Renal cortex interstitium (tissue), 15 donors: ENCODE measurements at places on chromosomes 1 and 21. TPM values are rescaled to one million over a fixed set of nuclear protein-coding genes. Genes with fewer than 3 reads are reported as not detected.
A peak's percentile ranks its signal among the peaks of the same experiment; 100 is the strongest.

- DNase-seq = no peak
These were observed 609 bp downstream of the RWDD2B start for GRCh38 chr21:29018540-29018939.

GRCh38 chr21:37478794-37479193, 112.2 kb downstream of the DYRK1A start:
- no peak for DNase-seq

HUNK gene
- polyA plus RNA-seq = 19.4 TPM

DNA sequence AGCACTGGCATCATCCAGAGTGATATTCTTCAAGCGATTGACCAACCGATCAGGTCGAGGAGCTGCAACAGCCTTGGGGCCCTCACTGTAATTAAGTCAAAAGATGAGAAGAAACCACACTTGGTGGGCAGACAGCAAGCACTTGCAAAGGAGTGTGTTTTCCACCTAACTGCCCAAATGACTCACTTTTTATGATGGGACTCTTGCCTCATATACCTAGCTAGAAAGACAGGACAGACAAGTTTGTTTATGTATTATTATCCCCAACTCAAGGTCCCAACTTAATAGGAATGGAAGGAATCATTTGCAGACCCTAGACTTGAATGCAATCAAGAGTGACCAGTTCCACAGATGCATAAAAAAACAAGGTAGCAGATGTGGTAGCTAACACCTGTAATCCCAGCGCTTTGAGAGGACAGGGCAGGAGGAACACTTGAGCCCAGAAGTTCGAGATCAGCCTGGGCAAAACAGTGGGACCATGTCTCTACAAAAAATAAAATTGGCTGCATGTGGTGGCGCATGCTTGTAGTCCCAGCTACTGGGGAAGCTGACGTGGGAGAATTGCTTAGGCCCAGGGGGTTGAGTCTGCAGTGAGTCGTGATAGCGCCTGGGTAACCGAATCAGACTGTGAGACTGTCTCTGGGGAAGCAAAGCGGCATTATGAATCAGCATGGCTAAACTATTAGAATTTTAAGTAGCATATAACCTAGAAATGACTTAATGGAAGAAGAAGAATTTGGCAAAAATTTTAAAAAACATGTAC, 2.3 kb upstream of the NRAS start:
- DNase-seq = no peak

- DNase-seq = no peak
These were observed 7.5 kb downstream of the SDC3 start for GRCh38 chr1:30900931-30901560.

GRCh38 chr1:12150456-12151200, 16.2 kb upstream of the TNFRSF1B start:
- DNase-seq = no peak

DNA sequence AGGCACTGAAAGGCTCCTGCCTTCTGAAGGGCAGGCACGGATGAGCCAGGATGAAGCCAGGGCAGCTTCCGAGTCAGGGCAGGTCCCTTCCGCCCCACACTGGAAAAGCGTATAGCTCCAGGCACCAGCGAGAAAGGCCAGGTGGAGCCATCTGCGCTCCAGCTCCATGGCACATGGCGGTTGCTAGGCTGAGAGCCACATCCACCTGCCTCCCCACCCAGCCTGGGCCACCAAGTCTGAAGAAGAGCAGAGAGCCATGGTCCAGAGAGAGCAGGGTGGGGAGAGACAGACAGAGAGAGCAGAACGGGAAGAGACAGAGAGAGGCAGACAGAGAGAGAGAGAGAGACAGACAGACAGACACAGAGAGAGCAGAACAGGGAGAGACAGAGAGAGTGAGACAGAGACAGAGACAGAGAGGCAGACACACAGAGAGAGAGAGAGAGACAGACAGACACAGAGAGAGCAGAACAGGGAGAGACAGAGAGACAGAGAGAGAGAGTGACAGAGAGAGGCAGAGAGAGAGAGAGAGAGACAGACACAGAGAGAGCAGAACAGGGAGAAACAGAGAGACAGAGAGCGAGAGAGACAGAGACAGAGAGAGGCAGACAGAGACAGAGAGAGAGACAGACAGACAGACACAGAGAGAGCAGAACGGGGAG, 5.2 kb downstream of the FNDC10 start:
- no peak for DNase-seq

SPATA6 gene
- polyA plus RNA-seq = 18.5 TPM

GRCh38 chr1:160171980-160172379, 18.4 kb upstream of the CASQ1 start:
- DNase-seq = no peak

DNA sequence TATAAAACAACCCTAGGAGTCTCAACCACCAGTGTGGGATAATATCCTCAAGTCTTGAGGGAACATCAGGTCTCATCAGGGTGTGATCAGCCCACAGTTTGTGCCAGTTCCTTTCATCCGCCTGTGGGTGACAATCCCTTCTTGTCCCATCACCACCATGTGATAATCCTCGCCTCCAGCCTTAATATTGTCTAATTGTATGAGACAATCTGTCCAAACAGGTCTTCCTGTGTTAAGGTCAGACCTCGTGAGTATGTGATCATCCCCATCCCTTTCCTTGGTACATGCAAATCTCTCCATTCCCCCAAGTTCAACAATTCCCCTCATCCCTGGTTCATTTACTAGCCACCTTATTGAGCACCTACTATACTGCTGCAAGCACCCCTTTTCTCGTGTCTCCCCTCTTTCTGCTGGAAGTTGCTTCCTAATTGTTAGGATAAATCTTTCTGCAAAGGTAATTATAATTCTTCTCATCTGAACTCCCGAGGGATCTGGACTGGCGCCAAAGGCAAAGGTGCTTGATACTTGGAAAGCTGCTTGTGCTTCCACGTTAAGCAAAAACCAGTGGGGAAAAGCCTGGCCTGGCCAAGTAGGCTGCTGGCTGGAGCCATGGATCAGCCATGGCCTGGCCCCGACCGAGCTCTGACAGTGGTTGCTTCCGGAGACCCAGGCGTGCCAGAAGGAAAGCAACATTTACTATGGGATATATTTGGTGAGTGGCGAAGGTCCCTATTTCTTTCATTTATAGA, 92.5 kb downstream of the RNF220 start:
- DNase-seq = no peak

- DNase-seq = no peak
These were observed 12.7 kb downstream of the VSIG8 start for GRCh38 chr1:159849626-159850366.

OR2M4 gene
- polyA plus RNA-seq = 0.08 TPM

- no peak for DNase-seq
These were observed 30.0 kb downstream of the ARHGEF10L start for GRCh38 chr1:17569200-17570139.

DNA sequence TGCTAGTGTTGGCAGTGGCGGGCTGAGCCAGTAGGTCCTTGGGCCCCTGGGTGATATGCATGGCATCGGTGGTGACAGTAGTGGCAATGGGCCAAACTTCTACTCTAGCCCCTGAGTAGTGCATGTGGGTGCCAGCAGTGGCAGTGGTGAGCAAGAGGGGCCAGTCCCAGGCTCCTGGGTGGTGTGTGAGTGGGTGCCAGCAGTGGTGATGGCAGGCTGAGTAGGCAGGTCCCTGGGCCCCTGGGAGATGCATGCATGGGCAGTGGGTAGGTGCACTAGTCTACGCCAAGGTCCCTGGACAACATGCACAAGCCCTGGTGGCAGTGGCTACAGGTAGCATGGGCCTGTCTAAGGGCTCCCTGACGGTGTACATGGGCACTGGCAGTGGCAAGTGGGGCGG, 24.6 kb upstream of the TTC22 start:
- no peak for DNase-seq

GRCh38 chr21:31132574-31133242, 94.4 kb upstream of the KRTAP19-8 start:
- DNase-seq = no peak

DNA sequence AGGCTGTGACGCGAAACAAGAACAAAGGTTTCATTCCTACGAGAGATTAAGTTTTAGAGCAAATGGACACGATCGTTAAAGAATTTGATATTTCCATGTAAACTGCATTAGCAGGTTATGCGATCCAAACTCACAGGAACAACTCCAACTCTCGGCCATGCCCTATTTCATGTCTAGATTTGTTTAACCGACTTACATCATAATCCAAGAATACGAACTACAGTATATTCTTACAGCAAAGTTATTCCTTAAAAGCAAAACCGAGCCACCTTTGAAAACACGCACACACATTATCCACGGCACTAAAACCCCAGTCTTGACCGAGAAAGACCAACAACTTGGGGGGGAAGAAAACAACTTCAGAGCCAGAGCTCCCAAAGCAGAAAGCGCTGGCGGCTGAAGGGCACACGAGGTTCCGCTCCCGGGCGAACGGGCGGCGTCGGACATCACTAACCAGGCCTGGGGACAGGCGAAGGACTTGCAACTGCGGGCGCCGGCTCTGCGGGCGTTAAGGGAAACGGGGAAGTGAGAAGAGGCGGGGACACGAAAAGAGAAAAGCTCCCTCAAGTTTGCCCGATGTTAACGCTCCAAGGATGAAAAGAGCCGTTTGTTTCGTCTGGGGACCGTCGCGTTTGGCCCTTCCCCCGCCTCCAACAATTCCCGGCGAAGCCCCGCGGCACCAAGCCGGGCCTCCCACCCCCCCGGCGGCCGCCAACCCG, 690 bp downstream of the B3GALNT2 start:
- DNase-seq = peak; percentile 44

DNA sequence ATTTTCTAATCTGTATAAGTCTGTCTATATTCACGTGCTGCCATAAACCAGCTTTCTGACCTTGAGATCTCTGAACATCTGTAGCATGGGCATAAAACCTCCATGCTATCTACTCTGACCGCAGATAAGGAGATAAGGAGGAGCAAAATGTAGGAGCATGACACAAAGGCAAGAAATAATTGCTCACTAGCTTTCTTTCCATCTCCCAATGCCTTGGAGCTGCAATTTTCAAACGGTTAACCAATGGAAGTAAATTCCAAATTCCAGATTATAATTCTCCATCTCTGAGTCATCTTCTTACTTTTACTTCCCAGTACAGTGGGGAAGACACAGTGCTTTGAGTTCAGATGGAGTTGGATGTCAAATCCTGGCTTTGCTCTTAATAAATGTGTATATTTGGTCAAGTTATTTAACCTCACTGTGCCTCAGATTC, 41.6 kb downstream of the CD58 start:
- no peak for DNase-seq

DNA sequence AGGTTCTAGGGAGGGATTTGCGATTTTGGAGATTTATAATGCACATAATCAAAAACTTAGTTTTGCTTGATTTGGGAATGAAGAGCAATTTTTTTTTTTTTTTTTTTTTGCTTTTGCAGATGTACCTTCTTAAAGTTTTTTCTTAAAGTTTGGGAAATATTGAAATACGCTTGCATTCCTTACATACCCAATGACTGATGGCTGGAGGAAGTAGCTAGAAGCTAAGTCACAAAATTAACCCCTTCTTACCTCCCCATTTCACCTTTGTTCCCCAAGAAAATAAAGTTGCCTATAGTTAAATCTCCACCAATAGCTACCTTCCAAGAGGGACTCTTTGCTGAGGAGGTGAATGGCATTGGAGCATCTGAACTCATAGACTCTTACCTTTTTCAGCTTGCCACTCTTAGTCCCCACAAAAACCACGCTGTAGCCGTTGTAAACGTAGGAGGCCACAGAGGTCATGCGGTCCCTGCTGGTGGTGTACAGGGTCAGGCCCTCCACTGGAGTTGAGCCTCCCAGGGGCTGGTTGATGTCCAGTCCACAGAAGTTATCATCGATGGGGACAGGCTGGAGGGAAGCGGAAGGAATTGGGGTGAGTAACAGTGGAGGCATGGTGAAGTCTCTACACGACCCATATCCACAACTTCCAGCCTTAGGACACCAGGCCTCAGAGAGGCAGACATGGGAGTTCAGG, 34.1 kb downstream of the PLXNA2 start:
- no peak for DNase-seq

LCE1B gene
- polyA plus RNA-seq = not detected
